ENCODE measurements at places on chromosomes 12 and 14.

GRCh38 chr14:20580242-20580641 is 7.6 kb downstream of the RNASE11 start:
- no peak for DNase-seq

- DNase-seq = no peak
Observed at GRCh38 chr14:26811756-26812305, 214.0 kb upstream of the NOVA1 start.

- DNase-seq = no peak
Observed at GRCh38 chr12:71840231-71840847, 780 bp downstream of the TBC1D15 start.

DNA sequence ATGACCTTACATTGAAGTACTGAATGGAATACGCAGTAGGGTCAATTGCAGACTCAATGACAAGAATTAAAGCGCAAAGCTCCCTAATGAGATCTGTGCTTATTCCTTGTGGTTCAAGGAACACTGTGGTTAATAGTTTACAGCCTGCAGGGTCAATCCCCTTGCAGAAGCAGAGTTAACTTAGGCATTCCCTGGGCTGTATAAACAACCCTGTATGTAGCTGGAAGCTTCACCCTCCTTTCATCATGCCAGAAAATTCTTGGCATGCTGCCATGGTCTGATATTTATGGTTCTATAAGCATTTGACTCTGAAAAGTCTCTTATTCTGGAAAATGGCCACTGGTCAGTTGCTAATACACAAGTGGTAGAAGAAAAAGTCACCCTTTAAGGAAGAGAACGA is 227.7 kb downstream of the NOVA1 start:
- no peak for DNase-seq

DNA sequence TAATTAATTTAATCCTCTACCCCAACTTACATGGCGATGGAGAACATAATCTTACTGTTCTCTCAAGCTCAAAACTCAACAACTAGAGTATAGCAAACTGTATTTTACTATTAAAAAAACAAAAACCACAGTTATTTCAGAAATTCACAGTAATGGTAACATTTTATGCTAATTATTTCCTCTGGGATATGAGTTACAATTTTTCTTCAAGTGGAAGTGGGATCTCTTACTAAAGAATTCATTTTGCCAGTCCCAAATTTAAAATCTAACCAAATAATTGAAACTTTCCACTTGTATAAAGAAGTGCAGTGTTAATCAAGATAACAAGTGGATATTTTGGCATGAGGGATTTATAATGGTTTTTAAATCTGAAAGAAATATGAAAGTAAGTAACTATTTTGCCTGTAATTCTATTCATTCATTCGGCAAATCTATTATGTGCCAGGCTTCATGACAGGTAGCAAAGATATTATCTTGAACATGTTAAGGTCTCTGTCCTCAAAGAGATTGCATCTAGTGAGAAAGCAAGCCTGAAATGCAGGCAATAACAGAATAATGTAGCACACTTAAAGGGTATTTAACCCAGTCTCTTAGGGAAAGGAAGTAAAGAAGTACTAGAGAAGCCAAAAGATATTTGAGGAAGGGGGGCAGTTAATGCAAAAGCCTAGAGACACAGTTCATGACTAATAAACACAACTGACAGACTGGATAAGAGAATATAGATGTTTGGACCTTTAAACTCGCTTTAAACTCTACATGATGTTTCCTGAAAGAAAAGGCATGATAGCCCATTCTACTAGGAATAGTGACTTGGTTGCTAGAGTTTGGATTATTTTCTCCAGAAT is 44.0 kb downstream of the TAOK3 start:
- DNase-seq = no peak
